Activated CD4-positive, alpha-beta T cell treated with anti-CD3 and anti-CD28 coated beads, Interleukin-2, amount 10 ng/mL, durations not matched to agents 7 days and 5 days (primary cell): ENCODE measurements at places on chromosomes 7 and 10.

GRCh38 chr10:87706731-87707130, 47.1 kb downstream of the PAPSS2 start:
- DNase-seq, result no peak

GRCh38 chr7:25625306-25625992, 397.2 kb upstream of the NPVF start:
- DNase-seq, result no peak

GRCh38 chr10:97689559-97690020, 2.5 kb upstream of the AVPI1 start:
- no peak for DNase-seq

DNA sequence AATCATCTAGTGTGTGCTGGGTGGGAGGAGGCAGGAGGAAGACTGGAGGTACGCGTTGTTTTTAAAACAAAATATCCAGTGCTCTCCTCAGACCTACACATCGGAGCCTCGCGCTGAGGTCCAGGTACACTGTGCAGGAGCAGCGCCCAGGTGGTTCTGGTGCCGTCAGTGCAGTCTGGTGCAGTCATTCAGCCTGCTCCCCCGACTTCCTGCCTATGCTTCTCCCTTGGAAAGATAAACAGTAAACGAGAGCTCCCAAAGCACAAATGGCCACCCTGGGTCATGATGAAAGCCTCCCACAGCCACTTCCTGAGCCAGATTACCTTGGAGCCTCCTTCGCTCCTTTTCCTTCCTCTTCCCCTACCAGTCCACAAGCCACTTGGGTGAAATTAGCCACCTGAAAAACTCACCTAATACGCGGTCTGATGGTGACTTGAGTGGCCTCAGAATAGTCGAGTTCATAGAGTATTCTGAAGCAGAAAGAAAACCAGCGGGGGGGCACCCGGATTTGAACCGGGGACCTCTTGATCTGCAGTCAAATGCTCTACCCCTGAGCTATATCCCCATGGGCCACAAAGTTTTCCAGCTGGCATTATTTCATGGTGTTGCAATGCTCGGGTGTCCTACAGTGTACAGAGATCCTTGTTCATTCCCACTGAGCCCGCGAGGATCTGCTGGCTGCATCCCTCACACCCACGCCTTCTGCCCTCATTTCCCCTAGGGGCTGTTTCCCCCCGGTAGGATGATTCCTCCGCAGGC, 82.5 kb downstream of the ZNF467 start:
- no peak for DNase-seq

- no peak for DNase-seq
Measured at GRCh38 chr10:28853195-28853594, 175.9 kb downstream of the BAMBI start.

DNA sequence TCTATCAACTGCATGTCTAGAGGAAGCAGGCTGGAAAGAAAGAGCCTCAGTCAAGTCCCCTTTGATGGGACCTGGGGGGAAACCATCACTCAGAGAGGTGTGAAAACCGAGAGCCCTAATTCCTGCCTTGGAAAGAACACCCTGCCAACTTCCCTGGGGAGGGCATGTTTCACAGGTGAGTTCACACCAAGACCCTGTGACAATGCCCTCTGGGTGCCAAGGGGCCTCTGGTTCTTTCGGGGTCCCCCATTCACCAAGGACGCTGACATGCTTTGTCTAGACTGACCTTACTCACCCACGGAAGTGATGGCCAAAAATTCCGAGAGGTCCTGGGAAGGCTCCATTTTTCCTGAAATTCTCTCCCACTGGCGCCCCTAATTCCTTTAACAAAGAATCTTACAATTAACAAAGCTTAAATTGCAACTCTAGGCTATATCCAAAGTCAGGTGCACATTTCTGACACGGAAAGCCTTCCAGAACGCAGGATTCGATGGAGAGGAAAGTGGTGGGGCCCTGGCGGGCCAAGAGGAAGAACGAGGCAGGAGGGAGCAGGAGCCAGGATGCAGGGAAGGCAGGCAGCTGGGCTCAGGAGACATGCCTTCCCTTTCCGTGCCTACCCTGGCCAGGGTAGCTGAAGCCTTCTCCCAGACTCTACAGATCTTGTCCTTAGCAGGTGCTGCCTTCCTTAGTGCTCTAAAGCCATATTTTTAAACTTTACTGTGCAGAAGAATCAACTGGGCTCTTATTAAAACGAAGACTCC, 23.7 kb downstream of the VSTM4 start:
- no peak for DNase-seq

GRCh38 chr10:84158550-84158949, 15.1 kb upstream of the GPR15LG start:
- DNase-seq, result no peak

DNA sequence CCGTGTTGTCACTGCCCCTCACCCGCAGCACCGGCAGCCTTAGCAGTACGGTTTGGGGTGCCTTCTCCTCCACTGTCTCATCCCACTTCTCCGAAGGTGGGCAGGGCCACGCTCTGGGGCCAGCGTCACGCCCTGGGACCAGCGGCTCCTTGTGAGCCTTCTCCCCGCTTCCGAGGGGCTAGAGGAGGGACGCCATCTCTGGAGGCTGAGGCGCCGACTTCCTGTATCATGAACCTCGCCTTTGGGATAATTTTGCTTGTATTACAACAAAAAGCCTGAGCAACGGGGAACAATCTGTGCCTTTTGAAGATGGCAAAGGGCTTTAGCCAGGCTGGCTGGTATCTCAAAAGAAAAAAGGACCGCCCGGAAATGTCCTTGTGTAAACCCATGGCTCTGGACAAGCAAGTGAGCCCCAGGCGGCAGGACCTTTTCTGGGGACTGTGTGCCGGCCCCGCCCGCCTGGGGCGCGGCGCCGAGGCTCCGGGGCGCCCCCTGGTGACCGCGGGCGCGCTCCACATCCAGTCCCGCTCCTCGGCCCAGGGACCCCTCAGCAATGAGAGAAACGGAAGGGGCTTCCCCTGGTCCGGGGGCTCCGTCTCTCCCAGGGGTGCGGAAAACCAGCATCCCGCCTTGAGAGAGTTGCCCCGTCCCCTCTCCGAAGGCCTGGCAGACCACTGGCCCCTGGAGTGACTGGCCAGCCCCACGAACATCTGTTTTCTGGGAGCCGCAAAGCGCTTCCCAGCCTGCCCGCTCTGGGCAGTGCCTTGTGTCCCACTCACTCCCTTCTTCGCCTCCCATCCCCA, 3.8 kb downstream of the DEPP1 start:
- DNase-seq, result peak; percentile 56

GRCh38 chr7:96219378-96220130, 102.3 kb downstream of the SLC25A13 start:
- DNase-seq, result no peak

- no peak for DNase-seq
Measured at GRCh38 chr10:77490534-77491314, 146.9 kb downstream of the KCNMA1 start.

- no peak for DNase-seq
Measured at GRCh38 chr10:55631071-55631654, 729.9 kb downstream of the ZWINT start.

- DNase-seq, result no peak
Measured at GRCh38 chr10:33001908-33002492, 44.0 kb upstream of the ITGB1 start.

- no peak for DNase-seq
Measured at GRCh38 chr10:131667561-131667960, 233.2 kb upstream of the PPP2R2D start.

- DNase-seq, result peak; percentile 7
Measured at GRCh38 chr10:18822156-18822555, 162.9 kb downstream of the ARL5B start.

DNA sequence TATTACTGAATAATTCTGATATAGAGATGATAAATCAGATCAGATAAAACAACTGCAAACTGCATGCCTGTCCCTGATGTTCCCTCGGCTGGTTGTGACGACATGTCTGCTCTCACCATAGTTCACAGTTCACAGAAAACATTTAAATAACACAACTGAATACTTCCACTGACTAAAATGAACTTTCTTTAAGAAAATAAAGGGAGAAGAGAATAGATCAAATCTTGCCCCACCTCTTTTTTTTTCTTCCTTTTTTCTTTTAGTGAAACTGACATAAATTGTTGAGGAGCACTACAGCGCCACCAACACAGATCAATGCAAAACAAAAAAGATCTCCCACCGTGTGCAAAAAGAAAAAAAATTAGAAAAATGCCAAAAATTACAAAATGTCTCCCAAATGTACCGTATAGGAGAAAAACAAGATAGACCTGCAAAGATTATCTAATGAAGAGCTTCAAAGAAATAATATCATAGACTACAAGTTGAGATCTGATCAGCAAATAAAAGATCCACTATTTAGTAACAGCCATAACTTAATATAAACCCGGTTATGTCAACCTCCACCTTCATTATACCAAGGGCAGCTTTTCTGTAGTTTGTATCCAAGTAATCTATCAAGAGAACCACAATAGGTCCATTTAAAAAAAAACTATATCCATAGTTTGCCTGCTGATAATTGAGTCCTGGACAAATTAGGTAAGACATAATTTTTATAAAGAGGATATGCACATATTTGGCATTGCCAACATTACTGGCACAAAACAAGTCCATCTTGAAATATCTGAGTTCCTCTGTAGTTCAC, 30.7 kb upstream of the EPC1 start:
- peak; percentile 57 for DNase-seq

GRCh38 chr10:5540891-5541290, 16.1 kb downstream of the CALML3 start:
- no peak for DNase-seq

- DNase-seq, result no peak
Measured at GRCh38 chr7:3551536-3551935, 250.5 kb downstream of the SDK1 start.

GRCh38 chr7:27933671-27934565, 194.0 kb downstream of the TAX1BP1 start:
- DNase-seq, result no peak

DNA sequence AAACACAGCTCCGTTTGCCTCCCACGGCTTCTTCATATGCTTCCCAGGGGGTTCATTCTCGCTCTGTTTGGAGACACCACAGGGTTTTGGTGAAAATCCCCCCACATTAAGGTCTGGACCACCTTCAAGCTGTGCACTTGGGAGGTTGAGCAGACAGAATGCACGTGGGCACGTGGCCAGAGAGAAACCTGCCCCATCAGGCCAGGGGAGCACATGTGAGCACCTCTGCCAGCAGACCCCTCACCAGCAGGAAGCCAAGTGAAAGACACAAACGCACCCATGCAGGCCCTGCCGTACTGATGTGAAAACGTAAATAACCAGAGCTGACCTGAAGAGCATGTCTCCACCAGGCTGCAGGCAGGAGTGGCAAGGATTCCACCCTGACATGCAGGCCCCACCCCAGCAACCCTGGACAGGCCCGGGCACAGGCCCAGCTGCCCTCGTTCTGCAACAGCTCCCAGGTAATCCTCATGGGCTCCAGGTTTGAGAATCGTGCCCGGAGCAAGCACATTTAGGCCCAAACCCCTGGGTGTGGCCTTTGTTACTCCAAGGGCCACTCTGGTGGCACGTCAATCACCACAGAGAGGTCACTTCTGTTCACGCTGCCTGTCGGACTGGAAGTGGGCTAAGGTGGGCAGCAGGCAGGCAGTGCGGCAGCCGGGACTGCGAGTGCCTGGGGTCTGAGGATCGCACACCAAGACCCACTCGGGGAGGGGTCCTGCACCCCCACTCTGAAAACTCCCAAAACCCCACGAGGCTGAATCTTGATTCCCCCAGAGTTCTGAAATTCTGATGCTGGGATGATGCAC, 184.4 kb downstream of the PTPRN2 start:
- DNase-seq, result no peak

- DNase-seq, result no peak
Measured at GRCh38 chr10:79438699-79439085, 6.7 kb downstream of the ZCCHC24 start.

- no peak for DNase-seq
Measured at GRCh38 chr7:152553671-152554317, 118.0 kb upstream of the KMT2C start.

GRCh38 chr7:129047761-129048160, 7.2 kb downstream of the TNPO3 start:
- DNase-seq, result no peak

DNA sequence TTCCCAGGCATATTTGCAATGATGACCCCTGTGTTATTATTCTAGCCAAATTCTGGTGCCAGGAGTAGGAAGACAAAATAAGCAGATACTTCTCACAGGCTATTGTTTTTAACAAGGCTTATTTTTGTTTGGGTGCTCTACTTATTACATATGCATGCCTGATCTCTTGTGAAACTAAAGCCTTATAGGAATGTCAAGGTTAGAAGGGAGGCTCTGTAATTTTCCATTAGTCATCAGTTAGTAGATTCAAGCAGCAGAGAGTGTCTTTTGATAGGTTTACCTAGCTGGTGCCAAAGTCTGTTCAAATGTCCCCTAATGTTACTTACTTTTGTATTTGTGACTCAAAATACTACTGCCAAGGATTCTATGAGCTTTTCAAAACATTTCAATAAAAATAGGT, 11.7 kb upstream of the TMEM106B start:
- DNase-seq, result no peak

DNA sequence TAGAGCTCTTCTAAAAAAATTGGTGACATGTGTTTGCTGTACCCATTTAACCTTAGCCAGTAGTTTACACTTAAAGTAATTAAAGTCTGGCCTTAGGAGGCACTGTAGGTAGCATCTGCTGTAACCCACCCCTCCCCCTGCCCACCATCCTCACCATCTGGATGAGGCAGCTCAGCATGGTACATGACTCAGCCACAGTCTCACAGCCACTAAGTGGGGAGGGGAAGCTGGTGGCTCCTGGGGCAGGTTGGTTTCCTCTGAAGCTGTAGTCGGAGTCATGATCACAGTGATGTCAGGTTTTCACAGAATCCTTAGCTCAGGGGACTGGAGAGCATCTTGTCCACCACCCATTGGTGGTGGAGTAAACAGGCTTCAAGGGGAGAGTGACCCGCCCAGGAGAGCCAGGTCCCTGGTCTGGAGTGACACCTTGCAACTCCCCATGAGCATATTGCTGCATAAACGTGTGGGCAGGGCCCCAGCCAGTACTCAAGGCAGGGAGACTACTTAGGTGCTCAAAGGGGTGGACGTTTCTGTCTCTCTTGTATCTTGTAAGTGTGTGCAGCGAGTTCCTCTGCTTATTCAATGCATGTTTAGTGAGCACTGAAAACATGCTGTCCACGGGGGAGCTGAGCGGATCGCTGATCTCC, 125.9 kb downstream of the GRK5 start:
- no peak for DNase-seq

- no peak for DNase-seq
Measured at GRCh38 chr10:77741746-77742145, 104.1 kb upstream of the KCNMA1 start.

GRCh38 chr10:131567279-131568162, 256.0 kb upstream of the TCERG1L start:
- no peak for DNase-seq

DNA sequence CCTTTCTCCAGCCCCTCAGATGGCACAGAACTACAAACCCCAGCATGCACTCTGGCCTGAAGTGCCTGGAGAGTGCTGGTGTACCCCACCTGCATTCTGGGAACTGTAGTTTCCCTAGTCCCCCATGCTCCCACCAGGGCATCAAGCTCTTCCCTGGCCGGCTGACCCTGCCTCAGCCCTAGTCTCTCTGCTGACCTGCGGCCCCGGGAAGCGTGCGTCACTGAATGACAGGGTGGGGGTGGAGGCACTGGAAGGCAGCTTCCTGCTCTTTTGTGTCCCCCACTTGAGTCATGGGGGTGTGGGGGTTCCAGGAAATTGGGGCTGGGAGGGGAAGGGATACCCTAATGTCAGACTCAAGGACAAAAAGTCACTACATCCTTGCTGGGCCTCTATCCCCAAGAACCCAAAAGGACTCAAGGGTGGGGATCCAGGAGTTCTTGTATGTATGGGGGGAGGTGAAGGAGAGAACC, 2.1 kb downstream of the NOS3 start:
- no peak for DNase-seq
